Motor neuron (in vitro differentiated cells): ENCODE measurements at places on chromosomes 2 and 18. TPM values are rescaled to one million over a fixed set of nuclear protein-coding genes. Genes with fewer than 3 reads are reported as not detected.
A peak's percentile ranks its signal among the peaks of the same experiment; 100 is the strongest.

SPP2 gene
- not detected in 2 replicates for total RNA-seq

HOXD8 gene
- total RNA-seq = 35.4 and 37.8 TPM in 2 replicates

C2orf15 gene
- 4.4 and 4.8 TPM in 2 replicates for total RNA-seq

RBKS gene
- 4.6 TPM in 2 replicates for total RNA-seq

KCNIP3 gene
- 0.86 and 3.1 TPM in 2 replicates for total RNA-seq

KCNG2 gene
- total RNA-seq = 0.20 TPM in 1 of 2 replicates, not detected in the other

PDE11A gene
- 0.31 and 0.43 TPM in 2 replicates for total RNA-seq

RAB11FIP5 gene
- 9.5 and 10.5 TPM in 2 replicates for total RNA-seq

MC2R gene
- total RNA-seq = 0.14 TPM in 1 of 2 replicates, not detected in the other

PJVK gene
- 1.5 and 1.8 TPM in 2 replicates for total RNA-seq

SALL3 gene
- 0.05 TPM in 1 of 2 replicates, not detected in the other for total RNA-seq

LBX2 gene
- 2.8 and 3.2 TPM in 2 replicates for total RNA-seq

CD8B2 gene
- 0.13 and 0.14 TPM in 2 replicates for total RNA-seq

SLC4A3 gene
- total RNA-seq = 6.7 and 8.4 TPM in 2 replicates

CRYGC gene
- total RNA-seq = 0.41 TPM in 1 of 2 replicates, not detected in the other

CTLA4 gene
- total RNA-seq = 0.23 and 0.28 TPM in 2 replicates

GRCh38 chr2:20107776-20108175 is 56.3 kb upstream of the LAPTM4A start:
- no peak for ATAC-seq

- ATAC-seq = no peak
These were observed 82.5 kb downstream of the MGAT5 start for GRCh38 chr2:134336352-134336751.

DNA sequence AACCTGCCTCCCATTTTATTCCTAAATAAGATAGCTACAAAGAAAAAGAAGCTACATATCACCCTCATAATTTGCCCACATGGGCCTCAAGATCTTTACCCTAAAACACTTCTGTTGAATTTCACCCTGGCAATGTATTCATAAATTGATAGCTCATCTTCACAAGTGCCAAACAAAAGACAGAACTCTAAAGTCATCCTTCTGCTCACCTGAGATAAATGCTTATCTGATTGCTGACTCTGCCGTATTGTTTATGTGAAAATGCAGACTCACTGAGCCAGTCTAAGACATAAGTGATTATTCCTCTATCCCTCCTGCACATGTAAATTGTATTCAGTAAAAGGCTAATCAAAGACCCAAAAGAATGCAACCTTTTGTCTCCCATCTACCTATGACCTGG is 2.0 kb downstream of the RDH14 start:
- no peak for ATAC-seq

GRCh38 chr2:85560812-85561279 is 447 bp downstream of the GGCX start:
- no peak for ATAC-seq

- no peak for ATAC-seq
These were observed 43.5 kb downstream of the SPTBN1 start for GRCh38 chr2:54499661-54500060.

- ATAC-seq = no peak
These were observed 143.0 kb downstream of the ARL6IP6 start for GRCh38 chr2:152861349-152861942.

DNA sequence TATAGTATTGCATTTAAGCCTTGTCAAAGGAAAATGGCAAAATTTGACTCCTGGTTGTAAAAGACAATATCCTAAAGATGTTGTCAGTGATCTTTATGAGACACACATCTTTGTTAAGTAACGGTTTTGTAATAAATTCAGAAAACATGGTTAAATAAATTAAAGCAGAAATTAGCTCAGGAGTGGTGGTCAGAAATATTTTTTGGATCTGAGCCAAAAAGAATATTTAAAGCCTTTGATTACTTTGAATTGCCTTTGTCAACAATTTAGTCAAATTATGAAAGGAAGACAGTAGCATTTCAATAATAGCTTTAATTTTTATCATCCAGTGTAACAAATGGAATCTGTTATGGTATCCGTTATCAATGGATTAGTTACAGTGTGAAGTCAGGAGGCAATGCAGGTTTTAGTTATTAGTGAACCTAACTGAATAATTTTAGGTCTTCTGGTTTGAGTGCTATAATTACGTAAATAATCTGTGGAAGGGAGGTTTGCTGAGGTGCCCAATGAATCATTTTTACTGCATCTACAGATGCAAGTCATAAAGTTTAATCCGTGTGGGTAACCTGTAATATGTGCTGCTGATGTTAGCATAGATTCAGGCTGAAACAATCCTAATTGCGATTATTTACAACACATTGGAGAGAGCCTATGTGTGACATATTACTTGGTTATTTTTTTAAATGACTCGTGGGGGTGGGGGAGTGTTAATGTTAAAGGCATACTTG is 42.7 kb downstream of the SMAD4 start:
- ATAC-seq = no peak

DNA sequence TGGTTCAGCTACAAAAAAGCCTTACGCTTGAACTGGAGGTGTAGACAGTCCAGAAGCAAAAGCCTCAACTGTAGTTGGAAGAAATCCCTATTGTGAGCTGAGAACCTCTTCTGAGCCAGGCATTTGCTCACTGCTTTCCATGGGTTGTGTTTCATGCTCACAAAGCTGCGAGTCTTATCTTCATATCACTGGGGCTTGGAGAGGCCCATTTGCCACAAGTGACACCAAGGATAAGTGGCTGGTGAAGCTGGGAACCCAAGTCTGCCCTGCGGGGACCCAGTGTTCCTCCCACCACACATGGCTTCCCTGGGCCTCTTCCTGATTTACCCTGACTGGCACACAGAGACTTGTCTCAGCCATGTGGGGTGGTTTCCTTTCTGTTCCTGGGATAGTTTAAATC is 130.4 kb downstream of the RNF144A start:
- no peak for ATAC-seq

DNA sequence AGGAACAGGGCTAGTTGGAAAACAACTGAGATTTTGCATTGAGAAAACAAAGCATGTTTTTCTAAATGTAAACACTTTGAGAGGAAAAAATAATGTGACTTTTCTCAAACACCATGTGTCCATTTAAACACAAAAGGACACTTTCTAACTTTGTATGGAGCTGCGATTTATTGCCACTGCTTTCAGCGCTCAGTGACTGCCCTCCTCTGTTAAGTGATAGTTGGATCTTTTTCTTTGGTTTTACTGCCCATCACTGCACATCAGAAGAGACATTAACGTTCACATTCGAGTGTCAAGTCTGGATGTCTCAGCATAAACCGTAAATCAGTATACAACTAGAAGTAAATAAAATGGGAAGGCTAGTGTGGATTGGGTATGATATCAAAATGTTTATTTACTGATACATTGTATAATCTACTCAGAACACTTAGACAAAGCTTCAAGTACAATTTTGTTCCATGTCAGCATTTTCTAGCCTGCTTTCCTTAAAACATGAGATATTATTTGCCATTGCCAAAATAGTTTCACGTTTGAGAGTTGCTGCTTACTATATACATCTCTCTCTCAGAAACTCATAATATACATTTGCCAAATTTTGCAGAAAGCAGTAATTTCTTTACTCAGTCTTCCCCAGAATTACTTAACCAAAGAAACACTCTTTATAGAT is 237.6 kb downstream of the IKZF2 start:
- peak; percentile 67 for ATAC-seq

DNA sequence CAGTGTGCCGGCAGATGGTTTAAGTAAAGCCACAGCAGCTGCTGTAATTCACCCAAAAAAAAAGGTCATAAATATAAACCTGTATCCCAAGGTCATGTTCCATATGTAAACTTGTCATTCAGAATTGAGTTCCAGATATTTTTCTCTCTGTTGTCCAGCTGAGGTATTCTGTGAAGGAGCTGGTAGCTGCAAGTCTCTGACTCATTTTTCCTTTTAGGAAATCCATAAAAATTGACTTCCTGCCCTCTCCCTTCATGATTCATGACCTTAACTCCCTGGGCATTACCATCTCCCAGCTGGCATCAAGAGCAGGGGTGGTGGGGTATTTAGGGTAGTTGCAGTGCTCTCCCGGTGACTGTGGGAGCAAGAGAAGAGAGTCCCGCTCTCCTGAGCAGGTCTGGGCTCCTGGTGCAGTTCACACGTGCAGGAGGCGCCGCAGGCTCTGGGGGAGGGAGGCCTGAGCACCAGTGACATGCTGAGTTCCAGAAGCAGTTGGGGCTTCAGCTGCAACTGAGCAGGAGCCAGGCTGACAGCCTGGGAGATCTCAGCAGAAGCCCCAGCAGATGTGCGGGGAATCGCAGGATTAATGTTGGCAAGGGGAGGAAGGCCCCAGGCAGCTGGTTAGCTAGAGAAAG is 192.6 kb downstream of the MGAT5 start:
- ATAC-seq = no peak

DNA sequence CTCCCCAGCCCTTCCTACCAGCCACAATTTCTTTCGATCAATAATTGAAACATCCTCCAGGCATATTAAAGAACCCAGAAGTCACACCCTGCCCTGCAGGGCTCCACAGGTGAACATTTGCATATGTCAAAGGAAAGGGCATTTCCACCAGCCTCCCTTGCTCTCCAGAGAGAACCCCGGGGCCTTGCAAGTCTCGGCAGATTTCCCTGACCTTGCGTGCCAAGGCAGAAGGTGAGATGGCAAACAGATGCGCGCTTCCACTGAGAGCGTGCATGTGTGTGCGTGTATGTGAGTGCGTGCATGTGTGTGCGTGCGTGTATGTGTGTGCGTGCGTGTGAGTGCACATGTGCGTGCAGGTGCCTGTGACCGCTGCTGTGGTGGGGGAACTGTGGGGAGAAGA is 120.3 kb downstream of the INO80D start:
- no peak for ATAC-seq

DNA sequence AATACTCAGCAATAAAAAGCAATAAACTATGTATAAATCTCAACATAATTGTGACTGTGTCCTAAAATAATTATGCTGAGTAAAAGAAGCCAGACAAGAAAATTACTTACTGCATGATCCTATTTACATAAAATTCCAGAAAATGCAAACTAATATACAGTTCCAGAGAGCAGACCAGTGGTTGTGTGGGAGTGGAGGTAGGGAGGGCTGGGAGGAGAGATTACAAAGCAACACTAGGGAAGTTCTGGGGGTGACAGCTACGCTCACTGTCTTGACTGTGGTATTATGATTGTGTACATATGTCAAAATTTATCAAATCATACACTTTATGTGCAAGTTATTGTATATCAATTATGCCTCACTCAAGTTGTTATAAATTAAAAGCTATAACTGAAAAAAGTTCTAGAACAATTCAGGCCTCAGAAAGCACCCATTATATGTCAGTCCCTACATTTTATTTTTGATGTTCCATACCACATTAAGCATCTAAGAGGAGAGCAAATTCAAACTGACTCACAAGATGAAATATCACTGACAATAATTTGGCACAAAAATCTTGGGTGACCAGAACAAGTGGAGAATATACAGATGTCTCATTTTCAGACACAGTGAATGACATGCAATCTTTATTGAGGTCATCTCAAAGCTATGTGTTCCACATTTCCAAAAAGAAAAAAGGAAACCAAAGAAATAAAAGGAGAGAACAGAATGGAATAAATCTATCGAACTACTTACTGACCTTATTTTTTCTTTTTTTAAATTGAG is 85.1 kb downstream of the ANTXR1 start:
- ATAC-seq = no peak

DNA sequence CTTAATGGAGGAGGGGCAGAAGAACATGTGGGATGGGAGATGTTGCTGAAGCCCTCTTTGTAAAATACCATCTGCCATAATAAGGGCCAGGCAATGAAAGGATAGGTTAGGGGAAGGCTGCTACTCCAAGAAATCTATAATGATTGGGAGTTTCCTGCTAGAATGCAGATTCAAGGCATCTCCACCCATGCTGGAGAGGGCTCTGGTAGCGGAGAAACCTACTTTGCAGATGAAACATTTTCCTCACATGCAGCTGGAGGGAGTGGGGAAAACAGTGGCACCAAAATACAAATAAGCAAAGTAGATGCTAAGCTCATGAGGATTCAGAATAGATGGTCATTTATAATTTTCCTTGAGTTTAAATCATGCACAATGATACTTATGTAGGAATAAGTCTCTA is 82.3 kb upstream of the GCFC2 start:
- ATAC-seq = peak; percentile 77

DNA sequence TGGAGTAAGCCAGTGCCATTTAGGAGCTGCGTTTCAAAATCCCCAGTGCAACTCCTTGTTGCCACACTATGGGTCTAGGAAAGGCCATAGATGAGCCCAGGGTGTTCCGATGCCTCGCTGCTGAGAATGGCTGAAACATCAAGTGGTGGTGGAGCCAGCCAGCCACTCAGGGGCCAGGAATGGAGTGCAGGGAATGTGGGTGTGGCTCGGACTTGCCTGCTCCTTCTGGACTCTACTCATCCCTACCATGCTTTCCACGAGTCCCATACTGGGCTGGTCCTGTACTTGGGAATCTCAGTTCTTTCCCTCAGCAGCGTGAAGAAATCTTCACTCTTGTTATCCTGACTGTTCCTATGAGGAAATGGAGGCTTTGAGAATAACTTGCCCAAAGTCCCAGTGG is 143.5 kb downstream of the INSIG2 start:
- no peak for ATAC-seq

DNA sequence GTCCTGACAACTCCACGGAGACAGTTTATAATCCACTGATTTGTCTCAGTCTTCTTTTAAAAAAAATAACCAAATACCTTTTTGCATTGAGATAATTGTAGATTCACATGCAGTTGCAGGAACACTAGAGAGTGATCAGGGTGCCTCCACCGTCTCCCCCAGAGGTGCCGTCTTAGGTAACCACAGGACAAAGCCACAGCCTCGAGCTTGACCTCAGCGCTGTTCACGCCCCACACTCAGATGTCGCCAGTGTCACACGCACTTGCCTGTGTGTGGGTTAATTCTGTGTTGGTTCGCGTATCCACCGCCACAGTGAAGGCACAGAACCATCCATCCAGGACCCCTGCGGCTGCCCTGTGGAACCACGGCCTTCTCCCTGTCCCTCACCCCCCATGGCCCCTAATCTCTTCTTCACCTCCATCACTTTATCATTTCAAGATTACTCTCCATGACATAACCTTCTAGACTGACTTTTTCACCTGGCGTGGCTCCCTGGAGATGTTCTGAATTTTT is 295.0 kb upstream of the HDAC4 start:
- no peak for ATAC-seq

DNA sequence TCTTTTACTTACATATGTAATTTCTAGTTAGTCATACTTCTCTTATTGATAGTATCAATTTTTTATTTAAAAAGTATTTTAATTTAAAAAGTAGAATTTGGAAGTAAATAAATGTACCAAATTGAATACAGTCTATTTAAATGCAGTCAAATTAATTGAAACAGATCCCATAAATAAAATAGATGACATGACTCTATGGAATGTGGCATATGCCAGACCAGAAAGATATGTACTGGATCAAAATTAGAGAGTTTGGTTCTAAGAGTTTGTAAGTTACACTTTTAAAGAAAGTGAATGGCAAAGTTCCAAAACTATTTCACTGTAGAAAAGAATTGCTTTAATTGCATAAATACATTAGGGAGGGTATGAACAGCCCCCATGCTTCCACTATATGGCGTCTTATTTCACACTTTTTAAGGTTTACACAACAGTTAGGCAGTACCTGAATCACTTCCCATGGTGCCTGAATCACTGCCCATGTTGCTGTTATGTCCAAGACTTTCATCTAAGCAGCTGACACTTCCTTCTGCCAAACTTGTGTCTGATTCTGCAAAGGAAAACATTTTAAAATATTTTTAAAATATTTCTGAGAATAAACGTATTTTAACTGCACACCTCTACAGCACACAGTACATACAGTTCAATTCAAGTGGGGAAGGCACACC is 25.2 kb downstream of the IFIH1 start:
- ATAC-seq = no peak
